ENCODE measurements at places on chromosomes 13 and 19. TPM values are rescaled to one million over a fixed set of nuclear protein-coding genes. Genes with fewer than 3 reads are reported as not detected.

Gene XRCC1
- 63.8 TPM for total RNA-seq

Gene VSTM1
- 1.0 TPM for total RNA-seq

Gene CEACAM4
- not detected for total RNA-seq

Gene ZNF723
- 0.29 TPM for total RNA-seq

Gene VMAC
- total RNA-seq = 11.0 TPM

Gene ZSCAN18
- 24.5 TPM for total RNA-seq

Gene EPSTI1
- not detected for total RNA-seq

Gene MRPL4
- total RNA-seq = 170 TPM

Gene C19orf73
- total RNA-seq = 4.1 TPM

Gene KRTDAP
- total RNA-seq = not detected

Gene NLRP4
- total RNA-seq = 0.11 TPM

Gene IZUMO4
- 6.2 TPM for total RNA-seq

Gene MEIOSIN
- total RNA-seq = 0.40 TPM

All from A375 (cell line).